ENCODE measurements at places on chromosomes 5 and 9.

GRCh38 chr9:132249123-132249522, 87.3 kb downstream of the NTNG2 start:
- no peak for DNase-seq

GRCh38 chr9:137319011-137319738, 17.1 kb upstream of the NRARP start:
- DNase-seq = no peak

DNA sequence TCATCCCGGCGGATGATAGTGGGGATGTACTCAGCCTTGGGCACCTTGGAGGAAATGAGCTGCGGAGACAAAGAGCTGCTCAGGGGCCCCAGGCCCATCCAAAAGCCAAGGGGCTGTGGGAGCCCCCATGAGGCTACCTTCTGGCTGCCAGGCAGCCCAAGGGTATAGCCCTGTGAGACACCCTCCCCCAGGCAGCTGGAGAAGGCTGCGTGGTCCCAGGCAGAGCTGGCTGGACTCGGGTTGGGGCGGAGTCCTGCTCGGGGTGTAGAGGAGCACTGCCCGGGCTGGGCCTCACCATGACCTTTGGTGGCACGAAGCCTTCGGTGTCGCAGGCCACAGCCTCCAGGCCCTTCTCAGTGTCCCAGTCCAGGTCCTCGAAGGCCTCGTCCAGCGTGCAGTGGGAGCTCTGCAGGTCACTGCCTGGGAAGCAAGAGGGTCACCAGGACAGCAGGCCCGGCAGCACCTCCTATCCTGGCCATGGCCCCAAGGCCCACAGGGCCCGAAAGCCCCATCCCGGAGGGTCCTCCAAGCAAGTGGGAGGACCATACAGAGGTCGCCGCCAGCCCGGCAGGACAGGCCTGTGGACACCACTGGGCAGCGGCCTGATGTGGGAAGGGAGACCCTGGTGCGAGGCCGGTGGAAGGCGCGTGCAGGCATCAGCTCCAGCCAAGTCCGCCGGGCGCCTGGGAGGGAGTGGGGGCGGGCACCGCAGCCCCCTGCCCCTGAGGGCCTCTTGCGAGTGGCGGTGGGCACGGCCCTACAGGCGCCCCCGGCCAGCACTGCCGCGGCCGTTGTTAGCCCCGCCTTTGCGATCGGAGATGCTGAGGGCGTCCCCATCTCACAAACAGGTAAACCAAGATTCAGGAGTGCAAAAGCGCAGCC, 6.1 kb downstream of the NSMF start:
- no peak for DNase-seq

DNA sequence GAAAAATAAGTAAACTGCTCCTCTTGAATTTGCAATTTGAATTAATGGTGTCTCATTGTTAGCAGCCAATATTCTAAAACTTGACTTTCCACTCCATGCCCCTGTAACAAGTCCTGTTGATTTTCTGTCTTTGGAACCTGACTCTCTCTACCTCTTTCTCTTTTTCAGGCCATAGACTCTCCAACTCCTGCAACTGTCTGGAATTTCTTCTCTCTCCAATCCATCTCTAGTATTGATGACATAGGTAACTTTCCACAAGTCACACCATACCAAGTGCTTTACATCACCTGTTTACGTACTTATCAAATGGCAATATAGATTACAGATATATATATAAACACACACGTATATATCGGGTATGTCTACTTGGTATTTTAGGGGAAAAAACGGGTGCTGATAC, 923 bp downstream of the C5orf34 start:
- DNase-seq = no peak

- DNase-seq = no peak
Measured at GRCh38 chr9:110065532-110065931, 142.4 kb downstream of the C9orf152 start.

DNA sequence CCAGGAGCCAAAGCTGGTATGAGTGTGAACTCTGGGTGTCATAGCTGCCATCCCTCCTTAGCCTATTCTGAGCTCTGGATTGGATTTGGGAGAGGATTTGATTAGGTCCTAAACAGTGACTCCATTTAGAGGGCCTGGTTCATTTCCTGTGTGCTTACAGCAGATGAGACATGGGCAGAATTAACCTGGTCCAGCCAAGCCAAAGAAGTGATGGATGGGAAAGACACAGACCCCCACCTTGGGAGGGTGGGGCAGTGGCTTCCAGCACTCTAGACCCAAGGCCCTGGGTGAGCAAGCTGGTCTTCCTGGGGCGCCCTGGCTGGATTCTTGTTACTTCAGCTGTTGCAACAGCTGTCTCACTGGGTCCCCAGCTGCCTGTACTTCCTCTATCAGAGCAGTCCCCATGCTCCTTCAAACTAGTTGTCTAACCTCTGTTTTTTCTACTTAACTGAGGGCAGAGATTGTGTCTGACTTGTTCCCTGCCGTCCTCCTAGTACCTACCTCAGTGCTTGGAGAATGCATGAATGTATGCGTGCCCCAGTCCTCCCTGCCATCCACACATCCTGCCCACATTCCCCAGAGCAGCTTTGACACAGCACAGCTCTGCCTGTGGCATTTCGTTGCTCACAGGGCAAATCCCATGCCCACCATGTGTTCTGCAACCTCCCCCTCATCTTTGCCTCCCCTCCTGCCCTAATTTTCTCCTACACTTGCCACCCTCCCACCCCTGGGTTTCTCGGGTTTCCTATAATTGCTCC, 115.9 kb downstream of the RGS3 start:
- peak; percentile 52 for DNase-seq

DNA sequence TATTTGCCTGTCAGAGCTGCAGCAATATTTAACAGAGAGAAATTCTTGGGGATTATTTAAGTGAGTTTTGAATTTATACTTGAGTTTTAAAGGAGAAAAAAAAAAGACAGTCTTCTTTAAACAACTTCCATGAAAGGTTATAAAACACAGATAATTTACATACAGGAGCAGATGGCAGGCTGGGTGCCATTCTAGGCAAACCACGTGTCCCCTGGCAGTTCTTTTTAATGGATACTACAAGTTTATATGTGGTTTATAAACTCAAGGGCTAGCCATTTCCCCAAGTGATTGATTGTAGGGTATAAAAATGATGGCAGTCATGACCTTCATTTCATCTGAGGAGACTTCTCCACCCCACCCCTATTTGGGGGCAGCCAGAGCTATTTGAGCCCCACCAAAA, 166.6 kb downstream of the FSTL4 start:
- no peak for DNase-seq

DNA sequence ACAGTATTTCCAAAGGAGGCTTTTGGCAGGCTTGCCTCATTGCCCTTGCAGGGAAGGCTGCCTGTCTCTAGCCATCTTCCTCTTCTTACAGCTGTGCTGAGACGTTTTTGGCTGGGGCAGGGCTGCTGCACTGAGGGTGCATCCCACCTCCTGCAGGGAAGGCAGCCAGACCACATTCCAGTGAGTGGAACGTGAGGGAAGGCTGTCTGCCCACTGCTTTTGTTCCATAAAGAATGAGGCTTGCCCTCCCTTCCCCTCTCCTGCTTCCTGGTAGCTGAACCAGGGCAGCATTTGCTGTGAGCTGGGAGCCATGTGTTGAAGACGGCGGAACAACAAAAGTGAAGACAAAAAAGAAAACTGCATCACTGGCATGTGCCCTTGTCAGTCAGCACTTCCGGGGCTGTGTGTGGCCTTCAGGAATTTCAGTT, 16.8 kb downstream of the MGAT1 start:
- no peak for DNase-seq

DNA sequence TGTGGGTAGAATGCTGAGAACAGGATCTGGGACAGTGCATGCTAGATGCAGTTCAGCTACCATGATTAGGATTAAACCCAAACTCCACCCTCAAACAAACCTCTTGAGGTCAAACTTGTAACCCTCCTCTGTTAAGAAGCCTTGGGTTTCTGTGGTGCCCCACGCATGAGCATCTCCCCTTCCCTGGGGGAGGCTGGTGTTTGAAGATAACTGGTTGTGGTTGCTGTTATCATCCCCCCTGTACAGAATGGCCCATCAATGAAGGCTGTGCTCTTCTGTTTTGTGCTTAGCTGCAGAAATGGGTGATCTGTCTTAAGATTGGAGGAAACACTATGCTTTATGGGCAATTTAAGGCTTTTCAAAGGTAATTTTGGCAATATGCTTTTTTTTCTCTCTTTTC, 4.4 kb upstream of the DAB2IP start:
- DNase-seq = no peak

DNA sequence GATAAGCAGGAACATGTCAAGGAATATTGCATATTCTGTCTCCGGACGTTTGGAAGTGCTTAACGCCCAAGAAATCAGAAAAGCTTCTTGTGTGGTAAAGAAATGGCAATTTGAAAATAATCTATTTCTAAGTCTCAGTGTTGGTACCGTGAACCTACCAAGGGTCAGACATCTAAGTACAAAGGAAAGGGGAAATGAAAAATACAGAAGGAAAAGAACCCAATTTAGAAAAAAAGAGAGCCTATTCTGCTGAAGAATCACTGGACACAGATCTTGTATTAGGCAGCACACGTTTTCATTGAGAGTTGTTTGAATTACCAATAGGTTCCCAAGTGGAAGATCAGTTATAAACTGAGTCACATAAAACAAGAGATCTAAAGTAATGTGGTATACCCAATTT, 46.9 kb upstream of the CEP78 start:
- no peak for DNase-seq

DNA sequence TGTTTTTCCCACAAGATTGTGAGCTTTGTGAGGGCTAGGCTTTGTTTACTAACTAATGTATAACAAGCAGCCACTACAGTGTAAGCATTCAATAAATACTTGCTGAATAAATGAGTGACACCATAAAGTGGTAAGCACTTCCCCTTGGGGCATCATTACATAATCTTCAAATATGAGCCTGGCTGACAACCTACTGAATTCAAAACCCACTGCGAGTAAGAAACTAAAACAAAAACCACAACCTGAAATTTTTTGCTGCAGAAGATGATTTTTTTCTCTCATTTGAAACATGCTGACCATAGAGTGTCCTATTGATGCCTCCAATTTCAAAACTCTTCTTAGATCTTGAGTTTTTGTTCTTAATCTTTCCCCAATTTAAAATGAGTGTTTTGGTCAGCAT, 331.3 kb upstream of the CCNG1 start:
- DNase-seq = no peak

All from T1000 (cell line).